ENCODE measurements at places on chromosomes 2 and 18.

GRCh38 chr2:24875272-24875671 is 44.8 kb downstream of the ADCY3 start:
- DNase-seq: no peak

- DNase-seq: no peak
These were observed 83.8 kb downstream of the TMEM247 start for GRCh38 chr2:46563186-46563585.

DNA sequence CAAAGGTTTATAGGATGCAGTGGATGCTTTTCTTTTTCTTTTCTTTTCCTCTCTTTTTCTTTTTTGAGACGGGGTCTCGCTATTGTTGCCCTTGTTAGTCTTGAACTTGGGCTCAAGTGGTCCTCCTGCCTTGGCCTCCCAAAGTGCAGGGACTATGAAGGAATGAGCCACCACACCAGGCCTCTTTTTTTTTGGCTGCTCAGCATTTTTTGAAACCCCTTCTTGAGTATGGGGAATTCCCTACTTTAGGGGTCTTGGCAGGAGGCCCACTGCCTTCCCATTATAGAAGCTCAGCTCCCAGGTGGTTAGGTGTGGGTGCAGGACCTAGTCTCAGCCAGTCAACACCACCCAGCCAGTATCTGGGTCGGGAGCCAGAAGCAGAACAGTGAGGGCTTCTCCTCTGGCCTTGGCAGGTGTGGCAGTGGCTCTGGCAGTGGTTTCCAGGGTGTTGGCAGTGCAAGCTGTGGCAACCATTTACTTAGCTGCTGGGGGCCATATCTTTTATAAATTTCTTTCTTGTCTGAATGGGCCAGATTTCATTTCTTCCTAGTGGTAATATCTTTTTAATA is 51.4 kb upstream of the ACYP2 start:
- DNase-seq: no peak

DNA sequence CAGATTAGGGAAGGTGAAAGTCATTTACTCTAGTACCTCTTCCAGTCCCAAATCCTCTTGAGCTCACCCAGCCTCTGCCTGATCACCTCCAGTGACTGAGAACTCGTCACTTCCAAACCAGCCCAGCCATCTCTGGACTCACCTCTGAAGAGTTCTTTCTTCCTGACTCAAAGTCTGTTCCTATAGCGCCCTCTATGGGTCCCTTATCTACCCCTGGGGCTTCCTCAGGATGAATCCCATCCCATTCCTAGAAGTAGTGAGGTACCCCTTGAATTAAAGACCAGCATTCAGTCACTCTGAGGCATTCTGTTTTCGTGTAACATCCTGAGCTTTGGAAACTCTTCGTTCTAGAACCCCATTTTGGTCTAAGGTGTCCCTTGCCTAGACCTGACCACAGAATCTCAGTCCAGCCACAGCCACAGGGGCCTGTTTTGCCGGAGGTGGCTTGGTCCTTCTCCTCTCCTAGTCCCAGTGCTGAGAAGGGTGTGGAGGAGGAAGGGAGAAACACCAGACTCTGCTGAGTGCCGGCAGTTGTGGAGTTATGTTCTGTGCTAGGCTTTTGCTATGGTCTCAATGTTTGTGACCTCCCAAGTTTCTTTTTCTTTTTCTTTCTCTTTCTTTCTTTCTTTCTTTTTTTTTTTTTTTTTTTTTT is 32.7 kb downstream of the SIX3 start:
- no peak for DNase-seq

- no peak for DNase-seq
These were observed 32.9 kb upstream of the LYPD6B start for GRCh38 chr2:149005471-149006077.

DNA sequence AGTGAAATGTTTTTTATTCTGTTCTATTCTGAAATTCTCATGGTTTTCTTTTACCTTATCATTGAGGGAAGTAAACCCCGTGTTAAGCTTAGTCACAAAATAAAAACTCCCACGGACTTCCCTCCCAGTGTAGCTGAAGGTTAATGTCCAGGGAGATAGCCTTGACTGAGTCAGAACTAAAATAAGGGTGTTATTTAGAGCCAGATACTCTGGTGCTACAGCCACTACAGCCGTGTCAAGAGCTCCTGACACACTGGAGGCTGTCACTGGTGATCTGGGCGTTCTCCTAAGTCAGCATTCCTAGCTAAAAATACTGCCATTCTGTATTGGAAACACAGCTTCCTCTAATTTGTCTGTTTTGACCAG is 82.0 kb upstream of the RANBP2 start:
- no peak for DNase-seq

GRCh38 chr2:141386168-141386567 is 744.6 kb downstream of the LRP1B start:
- DNase-seq: no peak

- DNase-seq: no peak
These were observed 71.3 kb downstream of the ITGA4 start for GRCh38 chr2:181528441-181528840.

DNA sequence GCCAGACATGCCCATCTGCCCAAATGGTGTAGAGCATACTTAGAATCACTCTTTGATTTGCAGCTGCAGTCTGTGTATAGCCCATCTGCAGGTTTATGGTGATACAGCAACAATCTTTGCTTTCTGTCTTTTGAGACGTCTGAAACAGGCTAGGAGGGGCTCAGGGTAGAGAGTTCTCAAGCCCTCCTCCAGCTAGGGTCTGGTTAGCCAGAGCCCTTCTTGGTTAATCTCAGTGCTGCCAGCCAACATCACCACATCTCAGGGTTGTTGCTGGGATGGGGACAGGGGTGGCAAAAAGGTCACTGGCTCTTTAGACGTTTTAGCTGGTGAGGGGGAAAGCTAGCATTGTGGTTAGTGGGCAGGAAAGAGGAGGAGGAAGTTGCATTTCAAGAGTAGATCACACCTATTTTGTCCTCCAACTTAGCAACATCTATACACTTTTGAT is 136.6 kb upstream of the ACAA2 start:
- DNase-seq: no peak

Data from stimulated activated CD4-positive, alpha-beta T cell treated with anti-CD3 and anti-CD28 coated beads, Interleukin-1b, Interleukin-23, amount 100 ng/mL, for 48 hours (primary cell).